HFFc6 (cell line): ENCODE measurements at places on chromosomes 12 and 14. TPM values are rescaled to one million over a fixed set of nuclear protein-coding genes. Genes with fewer than 3 reads are reported as not detected.
A peak's percentile ranks its signal among the peaks of the same experiment; 100 is the strongest.

Gene CLEC7A
- total RNA-seq, result not detected in 3 replicates

- no peak for DNase-seq
Measured at GRCh38 chr12:64946132-64946829, 121.8 kb downstream of the TBC1D30 start.

DNA sequence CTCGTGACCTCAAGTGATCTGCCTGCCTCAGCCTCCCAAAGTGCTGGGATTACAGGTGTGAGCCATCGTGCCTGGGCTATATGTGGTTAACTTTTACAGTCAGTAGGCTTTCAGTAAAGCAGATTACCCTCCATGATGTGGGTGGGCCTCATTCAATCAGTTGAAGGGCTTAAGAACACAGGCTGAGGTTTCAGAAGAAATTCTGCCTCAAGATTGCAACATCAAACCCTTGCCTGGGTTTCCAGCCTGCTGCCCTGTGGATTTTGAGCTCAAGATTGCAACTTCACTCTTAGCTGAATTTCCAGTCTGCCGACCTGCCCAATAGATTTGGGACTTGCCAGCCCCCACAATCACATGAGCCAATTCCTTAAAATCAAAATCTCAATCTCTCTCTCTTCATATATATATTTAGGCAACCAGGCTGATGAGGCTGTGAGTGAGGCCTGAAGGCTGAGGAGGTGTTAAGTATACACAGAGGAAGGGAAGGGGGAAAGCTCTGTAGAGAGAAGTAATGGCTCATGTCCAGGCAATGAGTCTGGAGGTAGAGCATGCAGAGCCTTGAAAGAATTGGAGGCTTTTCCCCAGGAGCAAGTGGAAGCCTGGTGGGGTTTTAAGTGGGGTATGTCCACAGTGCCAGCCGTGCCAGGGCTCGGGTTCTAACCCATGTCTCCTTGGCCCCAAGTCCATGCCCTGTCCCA, 33.3 kb upstream of the ACTN1 start:
- no peak for DNase-seq

GRCh38 chr12:64890873-64891468, 66.5 kb downstream of the TBC1D30 start:
- peak; percentile 61 for DNase-seq

DNA sequence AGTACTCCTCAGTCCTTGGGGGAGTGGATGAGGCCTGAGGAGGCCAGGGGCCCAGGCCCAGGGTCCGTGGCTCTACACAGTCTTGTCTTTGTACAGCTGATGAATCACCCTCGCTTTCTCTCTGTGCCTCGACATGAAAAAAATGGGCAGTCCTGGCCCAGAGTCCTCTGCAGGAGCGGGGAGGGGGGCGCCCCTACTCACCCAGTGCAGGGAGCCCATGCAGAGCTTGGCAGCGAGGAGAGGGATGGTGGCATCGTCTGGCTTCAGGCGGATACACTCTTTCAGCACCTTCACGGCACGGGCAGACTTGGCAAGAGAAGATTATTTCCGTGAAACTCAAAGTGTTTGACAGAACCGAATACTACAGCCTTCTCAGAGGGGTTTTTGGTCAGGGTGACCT, 159.3 kb downstream of the TTC7B start:
- DNase-seq, result no peak
